ENCODE measurements at places on chromosomes 3 and 15.

DNA sequence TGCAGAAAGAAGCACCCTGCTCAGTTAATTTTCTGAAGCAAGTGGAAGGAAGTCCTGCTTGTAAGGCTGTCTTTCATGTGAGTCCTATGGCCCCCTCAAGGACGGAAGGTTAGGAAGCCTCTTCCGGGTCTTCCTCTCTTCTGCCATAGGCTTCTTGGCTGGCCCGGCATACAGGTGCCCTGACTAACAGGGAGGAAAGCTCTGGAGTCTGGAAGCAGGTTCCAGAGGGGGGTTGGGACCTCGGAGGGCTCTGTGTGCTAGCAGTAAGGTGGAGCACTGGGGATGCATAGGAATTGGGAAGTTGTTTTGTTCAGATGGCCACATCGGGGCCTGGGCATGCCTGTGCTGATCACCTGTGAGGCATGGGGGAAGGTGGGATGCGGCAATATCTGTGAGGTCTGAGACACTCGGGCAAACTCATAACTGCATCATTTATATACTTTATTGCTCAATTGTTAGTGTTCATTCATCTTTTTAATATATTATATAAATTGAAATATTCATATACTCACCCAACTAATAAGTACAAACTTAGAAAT is 49.6 kb downstream of the TRAK1 start:
- DNase-seq, result no peak

GRCh38 chr3:194654443-194654842 is 17.5 kb downstream of the LSG1 start:
- DNase-seq, result no peak

DNA sequence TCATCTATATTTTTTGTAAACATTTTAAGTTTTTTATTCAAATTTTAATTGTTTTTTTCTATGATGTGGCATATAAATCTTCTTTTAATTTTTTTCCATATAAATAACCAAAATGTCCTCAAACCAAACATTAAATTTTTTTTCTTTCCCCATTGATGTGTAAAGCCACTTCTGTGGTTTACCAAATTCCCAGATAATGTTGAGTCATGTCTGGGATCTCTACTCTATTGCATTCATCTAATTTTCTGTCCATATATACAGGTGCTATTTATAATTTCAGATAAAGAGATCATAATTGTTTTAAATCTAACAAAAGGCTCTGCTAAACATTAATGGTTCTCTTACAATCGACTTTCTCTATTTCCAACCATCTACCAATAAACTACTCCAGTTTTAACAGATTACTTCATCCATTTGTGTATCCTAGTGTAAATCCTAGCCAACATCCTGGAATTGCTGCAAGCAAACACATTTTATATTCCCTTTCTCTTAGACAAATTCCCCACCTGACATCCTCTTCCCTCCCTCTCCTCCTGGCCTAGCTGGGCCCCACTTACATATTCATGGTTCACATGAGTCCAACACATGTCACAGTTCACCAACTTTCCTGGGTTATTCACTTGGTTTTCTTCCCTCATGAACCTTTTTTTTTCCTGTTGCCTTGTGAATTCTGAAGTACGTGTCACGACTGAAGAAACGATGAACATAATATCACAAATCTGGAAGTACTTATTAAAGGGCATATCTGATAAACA is 368.0 kb upstream of the AGTR1 start:
- DNase-seq, result no peak

DNA sequence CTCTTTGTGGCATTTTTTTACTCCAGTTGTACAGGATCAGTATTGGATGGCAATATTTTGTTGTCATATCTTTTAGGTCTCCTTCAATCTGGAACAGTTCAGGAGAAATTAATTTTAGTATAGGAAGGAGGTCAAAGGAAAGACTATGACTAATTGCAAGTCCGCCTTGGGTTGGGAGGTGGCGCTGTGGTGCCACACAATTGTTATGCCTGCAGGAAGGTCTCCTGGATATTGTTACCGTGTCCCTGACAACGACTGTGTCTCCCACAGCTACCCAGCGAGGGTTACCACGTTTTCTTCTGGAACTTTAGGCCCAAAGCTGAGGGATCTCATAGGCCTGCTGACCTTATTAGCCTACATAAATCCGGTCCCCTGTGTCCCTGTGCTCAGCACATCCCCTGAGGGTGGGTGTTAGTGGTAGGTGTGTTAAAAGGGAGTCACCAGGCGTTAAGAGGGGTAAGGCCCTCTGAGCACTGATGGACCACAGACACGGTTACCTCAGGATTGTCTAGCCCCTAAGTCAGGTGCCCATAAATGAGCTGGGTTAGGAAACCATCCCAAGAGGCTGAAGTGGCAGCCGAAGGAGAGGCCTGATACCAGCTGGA is 31.5 kb downstream of the KCNAB1 start:
- peak; percentile 66 for DNase-seq

DNA sequence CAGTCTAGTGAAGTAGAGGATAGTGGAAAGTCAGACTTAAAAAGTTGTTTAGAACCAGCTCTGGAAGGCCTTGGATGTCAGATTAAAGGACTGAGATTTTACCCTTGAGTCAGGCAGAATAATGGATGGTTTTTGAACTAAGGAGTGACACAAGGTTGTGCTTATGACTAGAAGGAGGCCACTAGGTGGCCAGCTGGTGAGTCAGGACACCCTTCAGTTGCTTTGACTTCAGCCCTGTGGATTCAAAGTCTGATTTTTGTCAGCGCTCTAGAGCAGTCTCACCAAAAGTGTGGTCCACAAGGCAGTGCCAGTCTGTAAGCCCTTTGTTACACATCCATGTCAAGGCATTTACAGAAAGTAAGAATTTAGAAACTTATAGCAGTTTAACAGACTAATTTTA is 3.8 kb upstream of the GABPB1 start:
- DNase-seq, result no peak

DNA sequence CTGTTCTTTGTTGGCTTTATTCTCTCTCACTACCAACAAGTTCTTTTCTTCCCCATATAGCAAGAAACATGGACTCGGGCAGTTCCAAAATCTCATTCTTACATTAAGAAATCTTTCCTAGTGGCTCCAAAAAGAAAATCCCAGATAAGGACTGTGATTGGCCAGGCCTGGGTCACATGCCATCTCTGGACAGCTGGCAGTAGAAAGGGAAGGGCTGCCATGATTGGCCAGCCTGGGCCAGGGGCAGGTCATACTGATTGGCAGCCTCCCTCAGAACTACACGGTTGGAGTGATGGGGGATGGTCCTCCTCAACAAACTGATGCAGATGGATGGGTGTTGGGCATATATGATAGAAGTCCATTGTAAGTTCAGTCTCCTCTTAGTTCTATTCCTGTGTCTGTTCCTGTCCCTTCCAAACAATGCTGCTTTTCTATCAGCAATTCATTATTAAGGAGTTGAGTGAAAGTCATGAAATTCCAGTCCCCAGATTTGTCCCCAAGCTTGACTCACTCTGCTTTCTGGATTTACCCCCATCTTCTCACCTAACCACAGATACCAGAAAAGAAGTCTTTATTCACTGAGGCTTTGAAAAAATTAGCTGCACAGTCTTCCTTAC is 175.5 kb downstream of the ATG7 start:
- no peak for DNase-seq

DNA sequence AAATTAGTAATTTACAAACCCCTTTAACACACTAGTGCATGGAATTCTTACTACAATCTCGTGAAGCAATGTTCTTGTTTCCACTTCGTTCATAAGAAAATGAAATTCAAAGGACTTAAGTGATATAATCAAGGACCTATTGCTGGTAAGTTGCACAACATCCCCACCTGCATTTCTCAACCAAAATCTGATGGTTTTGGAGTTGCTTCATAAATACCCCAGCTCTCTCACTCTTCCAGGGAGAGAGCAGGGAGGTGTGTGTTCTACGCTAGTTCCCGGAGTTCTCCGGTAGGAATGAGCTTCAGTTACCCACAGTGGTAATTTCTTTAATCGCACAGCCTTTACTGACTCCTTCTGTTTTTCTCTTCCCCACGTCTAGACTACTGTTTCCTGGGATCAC is 81.8 kb downstream of the LRRN1 start:
- DNase-seq, result no peak
